ENCODE measurements at places on chromosomes 16 and 17. TPM values are rescaled to one million over a fixed set of nuclear protein-coding genes. Genes with fewer than 3 reads are reported as not detected.

DNA sequence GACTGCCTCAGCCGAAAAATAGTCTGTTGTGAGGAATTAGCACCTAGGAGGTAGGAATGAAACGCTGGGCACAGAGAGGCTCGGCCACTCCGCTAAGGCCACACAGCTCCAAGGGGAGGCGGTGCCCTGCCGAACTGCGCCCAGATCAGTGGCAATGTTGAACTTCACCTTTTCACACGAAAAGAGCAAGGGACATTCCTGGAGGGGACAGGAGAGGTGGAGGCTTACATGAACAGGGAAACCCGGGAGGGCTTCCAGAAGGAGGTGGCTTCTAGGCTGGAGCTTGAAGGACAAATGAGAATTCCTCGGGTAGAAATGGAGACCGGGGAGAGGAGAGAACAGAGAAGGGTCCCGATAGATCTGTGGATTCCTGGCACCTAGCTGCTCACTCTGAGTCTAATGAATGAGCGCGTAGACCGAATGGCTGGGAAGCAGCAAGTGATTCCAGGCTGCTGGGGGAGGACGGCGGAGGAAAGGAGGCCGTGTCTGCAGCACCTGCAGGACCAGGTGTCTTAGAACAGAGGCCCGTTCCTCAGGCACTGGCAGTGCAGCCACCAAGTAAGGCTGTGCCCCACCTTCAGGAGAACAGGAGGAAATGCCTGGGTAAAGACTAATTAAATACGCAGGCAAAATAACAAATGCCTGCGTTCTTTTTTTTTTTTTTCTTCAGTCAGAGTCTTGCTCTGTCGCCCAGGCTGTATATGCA lies 722 bp upstream of the SLC38A10 start:
- H3K4me3 ChIP-seq, result peak overlapping the region; percentile 96
- peak overlapping the region; percentile 83 for H3K27ac ChIP-seq
- no peaks in the 10 kb centered on the region for H3K36me3 ChIP-seq
- no peaks in the 10 kb centered on the region for H3K27me3 ChIP-seq

DNA sequence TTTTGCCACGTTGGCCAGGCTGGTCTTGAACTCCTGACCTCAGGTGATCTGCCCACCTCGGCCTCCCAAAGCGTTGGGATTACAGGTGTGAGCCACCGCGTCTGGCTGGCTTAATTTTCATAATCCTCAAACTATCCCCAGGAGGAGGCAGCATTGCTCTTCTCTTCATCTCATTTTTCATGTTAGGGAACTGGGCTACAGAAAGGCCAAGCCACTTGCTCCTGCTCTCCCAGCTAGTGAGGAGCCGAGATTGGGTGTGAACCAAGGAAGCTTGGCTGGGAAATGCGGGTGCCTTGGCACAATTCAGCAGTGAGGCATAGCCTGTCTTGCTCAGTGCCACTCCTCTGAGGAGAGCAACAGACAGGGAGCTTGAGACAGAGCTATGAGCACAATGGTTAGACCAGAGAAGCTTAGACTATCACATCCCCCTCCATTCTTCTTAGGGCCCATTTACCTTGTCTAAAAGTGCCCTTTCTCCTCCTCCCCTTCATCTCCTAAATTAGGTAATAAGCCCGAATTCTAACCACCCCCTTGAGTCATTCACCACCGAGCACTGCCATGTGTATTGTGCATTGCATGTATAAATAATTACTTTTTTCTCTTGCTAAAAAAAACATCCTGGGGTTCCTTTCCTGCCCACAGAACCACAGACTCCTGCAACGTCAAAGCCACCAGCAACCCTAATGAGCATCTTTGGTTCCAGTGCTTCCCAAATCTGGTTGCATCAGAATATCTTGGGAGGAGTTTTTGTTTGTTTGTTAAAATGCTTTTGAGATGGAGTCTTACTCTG lies 20.0 kb upstream of the KIF19 start:
- no peak overlapping the region for H3K27ac ChIP-seq
- no peak for DNase-seq
- H3K4me1 ChIP-seq, result no peaks in the 10 kb centered on the region
- no peak overlapping the region for H3K4me3 ChIP-seq
- no peaks in the 10 kb centered on the region for H3K27me3 ChIP-seq

GRCh38 chr16:64696866-64697265 lies 425.0 kb downstream of the CDH11 start:
- no peaks in the 10 kb centered on the region for H3K27me3 ChIP-seq
- no peaks in the 10 kb centered on the region for H3K36me3 ChIP-seq
- no peak overlapping the region for H3K4me3 ChIP-seq
- no peak for DNase-seq
- no peaks in the 10 kb centered on the region for H3K4me1 ChIP-seq

GRCh38 chr16:4244254-4245076 lies 2.6 kb upstream of the SRL start:
- peak; percentile 67 for DNase-seq
- no peaks in the 10 kb centered on the region for H3K36me3 ChIP-seq
- H3K4me1 ChIP-seq, result peaks cover 8% of the 10 kb centered on the region
- no peak overlapping the region for H3K27ac ChIP-seq
- no peak overlapping the region for H3K4me3 ChIP-seq

- H3K27me3 ChIP-seq, result no peaks in the 10 kb centered on the region
- no peaks in the 10 kb centered on the region for H3K36me3 ChIP-seq
- H3K27ac ChIP-seq, result peak overlapping the region; percentile 91
- peak; percentile 97 for DNase-seq
Measured at GRCh38 chr16:85610446-85611193, 2.5 kb upstream of the GSE1 start.

- peak overlapping the region; percentile 51 for H3K27ac ChIP-seq
- DNase-seq, result peak; percentile 71
- peaks cover 28% of the 10 kb centered on the region for H3K4me1 ChIP-seq
- H3K36me3 ChIP-seq, result no peaks in the 10 kb centered on the region
- peak overlapping the region; percentile 61 for H3K4me3 ChIP-seq
- H3K27me3 ChIP-seq, result no peaks in the 10 kb centered on the region
Measured at GRCh38 chr17:79803997-79804855, 7.3 kb upstream of the CBX8 start.

GRCh38 chr17:77423589-77424451 lies 283.1 kb downstream of the SEC14L1 start:
- H3K4me1 ChIP-seq, result peaks cover 45% of the 10 kb centered on the region
- no peak for DNase-seq
- no peak overlapping the region for H3K4me3 ChIP-seq
- no peaks in the 10 kb centered on the region for H3K36me3 ChIP-seq
- peak overlapping the region; percentile 80 for H3K27ac ChIP-seq

- DNase-seq, result no peak
- H3K27ac ChIP-seq, result no peak overlapping the region
- peaks cover 25% of the 10 kb centered on the region for H3K4me1 ChIP-seq
- H3K4me3 ChIP-seq, result no peak overlapping the region
- no peaks in the 10 kb centered on the region for H3K27me3 ChIP-seq
Measured at GRCh38 chr16:4618645-4619418, 4.1 kb upstream of the UBALD1 start.

DNA sequence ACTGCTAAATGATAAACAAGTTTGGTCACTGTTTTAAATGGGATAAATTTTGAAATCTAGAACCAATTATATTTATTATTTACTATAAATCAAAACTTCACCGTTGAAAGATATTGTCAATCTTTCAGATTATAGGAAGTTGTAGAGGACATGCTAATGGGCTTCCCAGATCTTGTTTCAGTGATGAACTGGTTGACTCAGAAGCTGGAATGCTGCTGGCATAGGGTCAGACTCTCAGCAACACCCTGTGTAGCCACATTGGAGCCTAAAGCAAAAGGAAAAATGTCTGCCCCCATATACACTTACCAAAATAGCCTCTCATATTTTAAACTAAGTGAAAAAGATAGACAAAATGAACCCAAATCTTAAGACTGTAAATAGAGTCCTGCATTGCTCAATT lies 916.9 kb upstream of the SOX9 start:
- DNase-seq, result no peak
- H3K27me3 ChIP-seq, result no peaks in the 10 kb centered on the region
- H3K27ac ChIP-seq, result no peak overlapping the region
- no peak overlapping the region for H3K4me3 ChIP-seq

DNA sequence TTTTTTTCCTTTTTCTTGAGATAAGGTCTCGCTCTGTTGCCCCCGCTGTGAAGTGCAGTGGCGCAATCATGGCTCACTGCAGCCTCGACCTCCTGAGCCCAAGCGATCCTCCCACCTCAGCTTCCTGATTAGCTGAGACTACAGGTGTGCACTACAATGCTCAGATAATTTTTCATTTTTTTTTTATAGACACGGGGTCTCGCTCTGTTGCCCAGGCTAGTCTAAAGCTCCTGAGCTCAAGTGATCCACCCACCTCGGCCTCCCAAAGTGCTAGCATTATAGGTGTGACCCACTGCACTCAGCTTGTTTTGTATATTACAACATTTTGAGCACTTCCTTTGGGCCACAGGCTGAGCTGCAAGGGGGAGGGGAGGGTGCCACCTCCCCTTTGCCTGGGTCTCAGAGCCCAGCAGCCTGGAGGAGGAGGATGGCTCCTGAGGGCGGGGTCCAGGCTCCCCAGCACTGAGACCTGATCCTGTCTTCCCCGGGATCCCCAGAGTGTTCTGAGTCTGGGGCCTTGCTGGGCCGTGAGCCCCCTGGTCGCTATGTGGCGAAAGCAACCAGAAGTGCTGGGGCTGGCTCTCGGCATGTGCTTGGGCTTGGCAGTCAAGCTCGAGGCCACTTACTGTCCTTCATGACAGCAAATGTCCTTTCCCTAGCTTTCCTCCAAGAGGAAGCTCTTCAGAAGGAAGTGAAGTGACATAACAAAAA lies 8.1 kb downstream of the DEF8 start:
- H3K27me3 ChIP-seq, result no peaks in the 10 kb centered on the region
- no peak for DNase-seq
- no peaks in the 10 kb centered on the region for H3K4me1 ChIP-seq
- H3K27ac ChIP-seq, result no peak overlapping the region
- H3K36me3 ChIP-seq, result peaks cover 4% of the 10 kb centered on the region
- no peak overlapping the region for H3K4me3 ChIP-seq

GRCh38 chr16:57837305-57838125 lies 35.2 kb upstream of the KIFC3 start:
- no peaks in the 10 kb centered on the region for H3K36me3 ChIP-seq
- DNase-seq, result no peak
- H3K4me1 ChIP-seq, result peaks cover 15% of the 10 kb centered on the region
- no peaks in the 10 kb centered on the region for H3K27me3 ChIP-seq

DNA sequence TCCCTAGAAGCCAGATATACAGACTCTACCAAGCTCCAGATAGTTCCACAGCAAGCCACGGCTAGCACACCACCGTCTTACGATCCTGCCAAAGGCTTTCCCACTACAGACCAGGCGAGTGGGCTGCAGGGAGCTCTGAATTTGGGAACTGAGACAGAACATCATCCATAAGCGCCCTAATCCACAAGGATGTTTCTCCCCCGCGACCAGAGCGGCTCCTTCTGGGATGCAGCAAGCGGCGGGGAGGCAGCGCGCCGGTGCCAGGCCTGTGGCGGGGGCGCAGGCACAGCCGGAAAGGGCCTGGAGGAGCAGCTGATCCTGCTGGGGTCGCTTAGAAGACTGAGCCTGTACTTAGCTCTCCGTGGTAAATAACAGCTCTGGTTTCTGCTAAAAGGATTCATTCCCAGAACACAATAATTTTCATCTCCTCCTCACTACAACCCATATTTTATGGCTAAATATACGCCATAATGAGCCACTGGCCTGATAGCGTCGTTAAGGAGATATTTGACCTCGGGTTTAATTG lies 16.2 kb upstream of the FOXF1 start:
- H3K4me3 ChIP-seq, result no peak overlapping the region
- H3K36me3 ChIP-seq, result no peaks in the 10 kb centered on the region
- H3K27ac ChIP-seq, result no peak overlapping the region
- H3K4me1 ChIP-seq, result no peaks in the 10 kb centered on the region

- no peaks in the 10 kb centered on the region for H3K4me1 ChIP-seq
- no peak overlapping the region for H3K27ac ChIP-seq
- H3K27me3 ChIP-seq, result no peaks in the 10 kb centered on the region
- no peak overlapping the region for H3K4me3 ChIP-seq
Measured at GRCh38 chr16:619476-620100, 11.2 kb upstream of the WFIKKN1 start.

DNA sequence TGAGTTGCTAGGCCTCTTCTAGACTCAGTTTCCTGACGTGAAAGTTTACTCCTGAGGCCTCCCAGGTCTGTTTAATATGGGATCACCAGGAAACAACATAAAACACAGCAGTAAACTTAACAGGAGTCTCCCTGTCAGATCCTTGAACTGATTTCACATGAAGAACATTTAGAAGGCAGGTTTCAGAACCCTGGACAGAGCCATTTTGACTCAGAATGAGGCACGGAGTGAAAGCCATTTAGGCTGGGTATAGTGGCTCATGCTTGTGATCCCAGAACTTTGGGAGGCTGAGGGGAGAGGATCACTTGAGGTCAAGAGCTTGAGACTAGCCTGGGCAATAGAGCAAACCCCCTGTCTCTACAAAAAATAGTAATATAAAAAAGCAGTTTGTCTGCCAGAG lies 289.1 kb downstream of the CA10 start:
- no peaks in the 10 kb centered on the region for H3K4me1 ChIP-seq
- no peak overlapping the region for H3K4me3 ChIP-seq
- no peaks in the 10 kb centered on the region for H3K27me3 ChIP-seq
- H3K27ac ChIP-seq, result no peak overlapping the region
- peak; percentile 44 for DNase-seq

GRCh38 chr17:53234138-53234537 lies 588.6 kb upstream of the KIF2B start:
- no peak overlapping the region for H3K4me3 ChIP-seq
- H3K36me3 ChIP-seq, result no peaks in the 10 kb centered on the region
- no peak overlapping the region for H3K27ac ChIP-seq
- DNase-seq, result no peak
- H3K4me1 ChIP-seq, result no peaks in the 10 kb centered on the region

DNA sequence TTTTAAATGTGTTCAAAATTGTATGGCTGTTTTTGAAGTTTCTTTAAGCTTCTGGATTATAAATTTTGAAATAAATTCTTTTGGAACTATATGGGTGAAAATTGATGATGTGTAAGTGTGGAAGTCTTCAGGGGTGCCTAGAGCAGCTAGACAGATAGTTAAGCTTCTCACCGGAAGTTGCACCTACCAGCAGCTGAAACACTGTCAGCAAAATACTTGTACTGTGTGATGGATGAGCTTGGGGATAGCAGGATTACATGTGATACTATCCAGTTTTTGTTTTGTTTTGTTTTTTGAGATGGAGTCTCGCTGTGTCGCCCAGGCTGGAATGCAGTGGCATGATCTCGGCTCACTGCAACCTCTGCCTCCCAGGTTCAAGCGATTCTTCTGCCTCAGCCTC lies 19.7 kb downstream of the RBL2 start:
- no peak for DNase-seq
- H3K27ac ChIP-seq, result no peak overlapping the region
- no peak overlapping the region for H3K4me3 ChIP-seq
- no peaks in the 10 kb centered on the region for H3K36me3 ChIP-seq

The HYDIN gene
- not detected for total RNA-seq

The NGFR gene
- 1.6 TPM for total RNA-seq

The KIF2B gene
- total RNA-seq, result not detected

The CD300LB gene
- total RNA-seq, result not detected

The KCNH6 gene
- total RNA-seq, result not detected

The PRAC2 gene
- not detected for total RNA-seq

The ELMO3 gene
- total RNA-seq, result 27.8 TPM

The FOXN1 gene
- 0.48 TPM for total RNA-seq

The FGF11 gene
- total RNA-seq, result 0.91 TPM

Data from Caco-2 (cell line).